ENCODE measurements at places on chromosomes 3 and 15. TPM values are rescaled to one million over a fixed set of nuclear protein-coding genes. Genes with fewer than 3 reads are reported as not detected.
A peak's percentile ranks its signal among the peaks of the same experiment; 100 is the strongest.

NFKBIZ gene
- 103 TPM for total RNA-seq

GATA2 gene
- total RNA-seq = 11.9 TPM

WHAMM gene
- 6.7 TPM for total RNA-seq

WDR93 gene
- not detected for total RNA-seq

TRIM42 gene
- not detected for total RNA-seq

KIF15 gene
- 0.19 TPM for total RNA-seq

DNA sequence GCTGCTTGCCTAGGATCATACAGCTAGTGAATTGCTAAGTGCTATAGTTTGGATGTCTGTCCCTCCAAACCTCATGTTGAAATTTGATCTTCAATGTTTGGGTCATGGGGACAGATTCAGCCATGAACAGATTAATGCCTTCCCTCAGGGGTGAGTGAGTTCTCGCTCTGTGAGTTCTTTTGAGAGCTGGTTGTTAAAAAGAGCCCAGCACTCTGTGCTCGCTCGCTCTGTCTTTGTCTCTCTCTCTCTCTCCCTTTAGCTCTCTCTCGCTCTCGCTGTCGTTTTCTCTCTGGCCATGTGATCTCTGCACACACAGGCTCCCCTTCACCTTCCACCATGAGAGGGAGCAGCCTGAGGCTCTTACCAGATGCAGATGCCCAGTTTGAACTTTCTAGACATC is 14.9 kb downstream of the TRH start:
- no peak for DNase-seq

GRCh38 chr15:68620721-68621527 is 42.1 kb downstream of the CORO2B start:
- peak; percentile 97 for DNase-seq

DNA sequence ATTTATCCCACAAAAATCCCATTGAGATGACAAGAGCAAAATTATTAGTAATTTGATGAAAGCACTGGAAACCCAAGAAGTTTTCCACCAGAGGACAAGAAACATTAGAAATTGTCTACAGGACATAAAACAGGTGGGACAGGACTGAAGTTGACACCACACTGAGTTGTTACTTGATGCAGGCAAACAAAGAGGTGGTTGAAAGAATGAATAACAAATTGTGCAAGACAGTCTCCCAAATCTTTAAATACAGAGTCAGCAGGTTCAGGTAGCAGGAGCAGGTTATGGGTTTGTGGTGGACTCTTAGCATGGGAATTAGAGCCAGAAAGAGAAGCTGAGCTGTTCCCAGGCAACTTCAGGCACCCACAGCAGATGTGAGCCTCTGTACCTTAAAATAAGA is 30.3 kb upstream of the ARRDC4 start:
- DNase-seq = no peak

- no peak for DNase-seq
Observed at GRCh38 chr15:89023311-89023961, 64.8 kb upstream of the ABHD2 start.

DNA sequence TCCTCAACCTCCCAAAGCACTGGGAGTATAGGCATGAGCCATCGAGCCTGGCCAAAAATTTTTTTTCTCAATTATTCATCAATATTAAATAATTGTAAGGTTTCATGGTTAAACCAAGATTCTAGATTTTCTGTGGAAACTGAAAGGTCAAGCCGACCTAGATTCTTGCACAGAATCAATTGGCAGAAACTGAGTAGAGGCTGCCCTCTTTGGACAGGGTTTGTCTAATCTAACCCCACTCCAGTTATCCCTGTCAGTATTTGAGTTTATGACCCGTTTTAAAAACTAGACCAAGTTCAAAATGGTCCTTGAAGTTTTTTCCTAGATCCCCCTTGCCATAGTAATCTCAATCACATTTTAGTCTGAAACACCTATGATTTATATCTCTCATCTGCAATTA is 8.6 kb upstream of the ADAM10 start:
- DNase-seq = no peak

- DNase-seq = no peak
Observed at GRCh38 chr3:174355505-174355904, 503.6 kb upstream of the NAALADL2 start.

- no peak for DNase-seq
Observed at GRCh38 chr3:186921578-186921977, 8.7 kb upstream of the ST6GAL1 start.

DNA sequence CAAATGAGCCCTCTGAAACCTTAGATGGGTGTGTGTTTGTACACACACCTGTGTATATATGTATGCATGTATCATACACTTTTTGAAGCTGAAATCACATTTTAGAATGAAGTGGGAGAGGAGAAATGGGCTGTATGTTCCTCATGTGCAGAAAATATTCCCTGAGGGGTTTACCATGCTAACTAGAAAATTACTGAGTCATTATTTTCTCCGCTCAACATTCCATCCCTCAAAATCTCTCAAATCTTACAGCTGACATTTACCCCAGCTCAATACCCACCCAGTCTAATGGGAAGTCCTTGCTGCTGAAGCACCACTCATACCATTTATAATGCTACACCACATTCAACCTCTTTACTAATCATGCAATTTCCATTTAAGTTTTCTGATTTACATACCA is 138.6 kb downstream of the P2RY1 start:
- DNase-seq = no peak

Measured in posterior vena cava (tissue), 2 donors.